ENCODE measurements at places on chromosomes 5 and 9.

DNA sequence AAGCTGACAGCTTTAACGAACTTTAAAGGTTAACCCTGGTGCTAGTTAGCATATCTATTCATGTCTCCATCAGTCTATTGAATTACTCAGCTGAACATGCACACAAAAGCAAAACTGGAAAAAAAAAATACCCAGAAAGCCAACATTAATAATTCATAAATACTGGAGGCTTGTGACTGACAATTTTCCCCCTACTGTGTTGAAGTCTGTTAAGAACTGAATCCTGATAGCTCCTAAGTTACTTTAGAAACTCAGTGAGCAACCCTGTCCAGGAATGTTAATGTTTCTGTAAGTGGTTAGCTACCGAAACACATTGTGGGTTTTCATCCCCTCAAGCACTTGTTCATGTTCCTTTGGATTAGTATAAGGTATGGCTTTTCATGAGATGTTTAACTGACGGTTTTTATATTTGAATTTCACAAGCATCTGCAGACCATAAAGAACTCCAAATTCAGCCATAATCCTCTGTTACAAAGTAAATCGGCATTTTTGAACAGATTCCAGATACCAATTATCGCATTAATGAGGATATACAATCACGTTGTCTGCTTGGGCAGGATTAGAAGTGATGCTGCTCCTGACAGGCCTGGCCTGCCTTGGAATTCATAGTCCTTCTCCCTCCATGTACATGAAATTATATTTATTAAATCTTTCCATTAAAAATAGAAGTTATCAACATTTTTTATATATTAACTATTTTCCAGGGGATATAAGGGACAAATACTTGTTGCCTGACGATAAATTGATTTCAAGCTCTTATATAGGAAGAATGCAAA lies 331.2 kb downstream of the TLE4 start:
- no peak for DNase-seq

- no peak for DNase-seq
Measured at GRCh38 chr9:133998915-133999595, 6.9 kb upstream of the VAV2 start.

- no peak for DNase-seq
Measured at GRCh38 chr5:142902186-142902965, 132.2 kb downstream of the ARHGAP26 start.

- no peak for DNase-seq
Measured at GRCh38 chr9:76475686-76476085, 16.7 kb downstream of the GCNT1 start.

- DNase-seq, result peak; percentile 66
Measured at GRCh38 chr5:177426566-177427210, at the start of gene GRK6. TSS of gene GRK6 (plus strand) at chr5:177426676. CDS start at chr5:177426846, 170 bp downstream.

GRCh38 chr5:3364941-3365340 lies 230.7 kb upstream of the IRX1 start:
- DNase-seq, result no peak

- DNase-seq, result no peak
Measured at GRCh38 chr9:89144238-89144637, 34.4 kb downstream of the SHC3 start.

- DNase-seq, result no peak
Measured at GRCh38 chr5:73032635-73033034, 76.8 kb downstream of the FCHO2 start.

DNA sequence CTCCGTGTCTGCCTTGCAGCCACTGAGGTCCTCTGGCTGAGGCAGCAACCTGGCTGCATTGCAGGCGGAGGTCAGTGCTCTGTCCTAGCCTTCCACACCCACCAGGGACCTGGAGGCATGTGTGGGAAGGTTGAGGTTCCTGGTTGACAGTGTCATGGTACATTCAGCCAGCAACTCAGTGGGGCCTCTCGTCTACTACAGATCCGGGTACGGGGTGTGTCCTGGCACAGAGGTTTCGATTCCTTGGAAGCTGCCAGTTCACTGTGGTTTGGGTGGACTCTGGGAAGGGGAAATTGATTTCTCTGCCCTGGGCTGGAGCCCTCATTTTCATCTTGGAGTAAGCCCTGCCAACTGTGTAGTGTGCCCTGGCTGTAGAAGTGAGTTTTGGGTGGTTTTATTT lies 45.1 kb downstream of the PDE8B start:
- DNase-seq, result no peak

- no peak for DNase-seq
Measured at GRCh38 chr5:43154469-43154868, 33.8 kb downstream of the ZNF131 start.

DNA sequence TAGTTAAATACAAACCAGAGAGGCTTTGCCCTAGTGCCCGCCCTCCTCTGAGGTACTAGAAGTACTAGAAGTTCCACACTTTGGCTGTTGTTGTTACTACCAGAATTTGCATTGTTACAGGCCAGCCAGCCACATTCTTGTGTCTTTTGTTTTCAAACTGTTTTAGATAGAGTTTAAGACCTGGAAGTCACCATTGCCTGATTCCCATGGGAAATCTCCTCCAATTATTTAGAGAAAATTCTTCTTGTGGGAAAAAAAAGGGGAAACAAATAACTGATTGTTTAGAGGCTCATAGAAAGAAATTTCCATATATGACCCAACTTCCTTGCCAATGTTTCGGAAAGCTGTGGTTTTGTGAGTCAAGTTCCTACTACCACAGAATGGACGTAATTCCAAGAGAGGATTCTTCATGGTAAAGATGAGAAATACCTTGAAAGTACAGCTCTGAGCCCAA lies 252.2 kb downstream of the GOLPH3 start:
- no peak for DNase-seq

DNA sequence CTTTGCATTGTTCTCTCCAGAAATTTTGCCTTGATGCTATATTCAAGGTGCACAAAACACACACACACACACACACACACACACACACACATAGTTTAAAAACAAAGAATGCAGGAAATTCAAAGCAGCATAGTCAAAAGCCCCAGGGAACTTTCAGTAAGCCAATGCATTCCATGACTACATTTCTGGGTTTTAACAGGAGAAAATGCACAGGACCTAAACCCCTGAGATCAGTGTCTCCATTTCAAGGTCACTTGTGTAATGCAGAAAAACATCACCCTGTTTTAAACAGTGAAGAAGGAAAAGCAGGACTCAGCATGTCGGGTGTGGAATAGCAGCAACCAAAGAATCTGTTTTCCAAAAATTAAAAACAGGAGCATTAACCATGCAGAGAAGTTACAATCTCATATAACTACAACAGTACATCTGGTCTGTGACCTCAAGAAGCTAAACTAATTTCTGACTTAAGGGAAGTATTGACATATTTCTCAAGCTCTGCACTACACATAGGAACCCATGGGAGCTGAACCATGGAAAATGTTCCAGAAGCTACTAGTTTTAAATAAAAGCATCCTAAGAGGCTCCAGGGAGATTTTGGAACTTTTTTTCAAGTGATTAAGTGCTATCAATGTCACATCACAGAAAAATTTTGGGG lies 296.7 kb downstream of the HINT1 start:
- no peak for DNase-seq

- DNase-seq, result no peak
Measured at GRCh38 chr5:174325961-174326360, 280.5 kb downstream of the NSG2 start.

GRCh38 chr9:8168916-8169438 lies 369.4 kb upstream of the DMAC1 start:
- no peak for DNase-seq

- no peak for DNase-seq
Measured at GRCh38 chr5:132478366-132478871, 12.2 kb downstream of the IRF1 start.

GRCh38 chr5:1685066-1685465 lies 114.6 kb downstream of the MRPL36 start:
- DNase-seq, result peak; percentile 35

GRCh38 chr5:98604301-98604700 lies 169.2 kb upstream of the RGMB start:
- DNase-seq, result no peak

DNA sequence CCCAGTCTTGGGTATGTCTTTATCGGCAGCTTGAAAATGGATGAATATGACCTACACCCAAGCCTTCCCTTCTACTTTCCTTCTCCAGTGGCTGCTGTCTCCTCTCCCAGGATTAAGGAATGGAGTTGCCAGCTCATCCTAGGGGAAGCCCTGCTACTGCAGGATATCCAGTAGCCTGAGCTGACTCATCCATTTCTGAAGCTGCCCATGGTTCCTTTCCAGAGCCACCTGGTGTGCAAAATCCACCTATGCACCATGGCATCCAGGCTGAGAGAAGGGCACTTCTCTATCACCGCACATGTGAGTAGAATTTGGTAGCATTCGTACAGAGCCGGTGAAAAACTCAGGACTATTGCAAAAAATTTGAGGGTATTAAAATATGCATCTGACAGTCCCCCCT lies 290.8 kb downstream of the YTHDC2 start:
- DNase-seq, result no peak

GRCh38 chr9:95055851-95056551 lies 261.5 kb downstream of the FANCC start:
- no peak for DNase-seq

- no peak for DNase-seq
Measured at GRCh38 chr5:133083901-133084300, 32.1 kb downstream of the HSPA4 start.

DNA sequence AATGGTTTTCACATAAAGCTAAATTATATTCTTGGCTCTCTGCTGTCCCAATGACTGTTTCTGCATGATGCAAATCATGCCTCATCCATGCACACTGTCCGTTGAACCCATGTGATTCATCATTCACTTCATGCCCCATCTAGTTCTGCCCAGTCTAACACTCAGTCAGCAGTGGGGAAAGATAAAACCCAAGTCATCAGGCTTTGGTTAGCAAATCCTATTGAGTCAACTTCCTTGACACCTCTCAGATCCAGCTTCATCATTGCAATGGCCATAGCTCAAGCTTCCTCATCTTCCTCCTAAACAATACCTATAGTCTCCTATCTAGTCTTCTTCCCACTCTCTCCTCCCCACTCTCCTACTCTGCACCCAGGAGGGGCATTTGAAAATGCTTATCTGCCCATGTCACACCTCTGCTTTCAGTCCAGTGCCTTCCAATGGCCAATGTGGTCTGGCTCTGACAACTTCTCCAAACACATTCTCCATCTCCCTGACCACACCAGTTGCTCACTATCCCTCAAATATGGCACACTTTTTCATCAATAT lies 266.0 kb upstream of the TRIM32 start:
- DNase-seq, result no peak

DNA sequence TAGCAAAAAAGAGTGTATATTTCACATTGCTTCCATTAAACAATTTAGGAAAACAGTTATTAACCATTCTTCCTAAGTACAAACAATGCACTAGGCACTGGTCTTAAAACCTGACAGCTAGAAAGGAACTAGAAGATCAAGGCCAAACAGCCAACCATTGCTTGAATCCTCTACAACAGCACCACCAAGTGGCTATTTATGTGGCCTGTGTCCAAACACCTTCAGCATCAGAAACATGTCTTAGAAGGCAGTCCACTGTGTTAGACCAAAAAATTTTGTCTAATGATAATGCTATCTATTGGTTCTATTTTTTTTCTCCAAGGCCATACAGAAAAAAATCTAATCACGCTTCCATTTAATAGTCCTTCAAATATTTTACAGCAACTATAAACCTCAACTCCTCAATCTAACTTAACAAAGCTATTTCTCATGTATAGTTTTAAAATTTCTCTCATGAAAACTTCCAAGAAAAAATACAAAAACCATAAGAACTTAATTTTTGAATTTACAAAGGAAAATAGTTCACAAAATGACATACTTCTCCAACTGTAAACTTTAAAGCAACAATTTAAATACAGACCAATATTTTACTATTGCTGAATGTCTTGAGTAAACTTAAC lies 36.1 kb downstream of the CAAP1 start:
- DNase-seq, result peak; percentile 52

DNA sequence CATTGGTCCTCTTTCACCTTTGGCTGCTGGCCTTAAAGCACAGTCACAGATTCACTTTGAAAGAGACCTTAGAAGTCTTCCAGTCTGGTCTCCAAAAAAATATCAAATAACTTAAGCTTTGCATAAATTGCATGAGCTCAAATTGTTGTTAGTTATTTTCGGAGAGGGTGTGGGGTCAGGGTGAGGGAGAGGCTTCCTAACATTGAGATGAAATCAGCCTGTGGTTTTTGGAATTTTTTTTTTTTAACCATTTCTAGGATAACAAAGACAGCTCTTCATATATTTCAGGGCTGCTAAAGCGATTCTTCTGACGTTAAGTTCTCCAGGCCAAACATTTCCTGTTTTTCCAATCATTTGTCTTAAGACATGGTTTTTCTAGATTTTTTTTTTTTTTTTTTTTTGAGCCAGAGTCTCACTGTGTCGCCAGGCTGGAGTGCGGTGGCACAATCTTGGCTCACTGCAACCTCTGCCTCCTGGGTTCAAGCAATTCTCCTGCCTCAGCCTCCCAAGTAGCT lies 4.5 kb downstream of the OCLN start:
- no peak for DNase-seq

GRCh38 chr5:148993283-148993936 lies 69.5 kb downstream of the SH3TC2 start:
- DNase-seq, result no peak

DNA sequence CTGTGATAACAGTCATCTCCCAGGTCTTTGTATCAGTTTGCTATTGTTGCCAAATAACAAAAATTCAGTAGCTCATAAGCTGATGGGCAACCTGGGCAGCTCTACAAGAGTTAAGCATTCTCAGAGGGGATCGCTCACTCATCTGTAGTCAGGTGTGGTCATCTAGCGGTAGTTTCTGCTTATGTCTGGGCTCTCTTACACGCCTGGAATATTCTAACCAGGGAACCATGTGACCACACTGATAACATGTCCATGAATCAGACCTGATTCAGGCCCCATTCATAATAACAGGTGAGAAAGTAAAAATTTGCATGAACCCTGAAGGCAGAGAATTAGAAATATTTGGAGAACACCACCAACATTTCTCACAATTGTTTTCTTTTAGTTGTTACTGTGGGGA lies 576.1 kb downstream of the SLCO4C1 start:
- no peak for DNase-seq

Measured in MM.1S (cell line).